Activated effector memory CD4-positive, alpha-beta T cell treated with anti-CD3 and anti-CD28 coated beads, Interleukin-2, amount 50 U/mL, for 16 hours (primary cell): ENCODE measurements at places on chromosomes 2 and 18.

- no peak for DNase-seq
Measured at GRCh38 chr2:212854116-212854515, 297.3 kb downstream of the IKZF2 start.

- no peak for DNase-seq
Measured at GRCh38 chr2:191396794-191397193, 151.6 kb downstream of the MYO1B start.

DNA sequence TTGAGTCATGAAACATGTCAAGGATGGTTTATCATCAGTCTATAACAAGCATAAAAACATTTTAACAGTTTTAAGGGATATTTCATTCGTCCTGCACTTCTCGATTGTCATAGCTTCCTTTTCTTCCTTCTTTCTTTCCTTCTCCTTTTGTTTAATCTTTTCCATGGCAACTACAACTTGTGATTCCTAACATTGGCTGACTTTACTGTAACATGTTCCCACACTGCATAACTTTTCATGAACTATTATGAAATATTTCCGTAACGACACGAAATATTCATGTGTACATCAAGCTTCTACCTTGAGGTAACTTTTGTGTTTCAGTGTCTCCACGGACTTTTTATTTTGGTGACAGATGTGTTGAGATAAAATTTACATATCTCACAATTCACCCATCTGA, 134.4 kb downstream of the ACTR3 start:
- DNase-seq, result no peak

DNA sequence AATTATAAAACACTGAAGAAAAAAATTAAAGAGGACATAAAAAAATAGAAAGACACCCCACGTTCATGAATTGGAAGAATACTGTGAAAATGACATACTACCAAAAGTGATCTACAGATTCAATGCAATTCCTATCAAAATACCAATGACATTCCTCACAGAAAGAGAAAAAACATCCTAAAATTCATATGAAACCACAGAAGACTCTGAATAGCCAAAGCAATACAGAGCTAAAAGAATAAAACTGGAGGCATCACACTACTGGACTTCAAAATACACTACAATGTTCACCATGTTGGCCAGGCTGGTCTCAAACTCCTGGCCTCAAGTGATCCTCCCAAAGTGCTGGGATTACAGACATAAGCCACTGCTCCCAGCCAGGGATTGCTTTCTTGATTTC, 56.3 kb downstream of the TLK1 start:
- no peak for DNase-seq

DNA sequence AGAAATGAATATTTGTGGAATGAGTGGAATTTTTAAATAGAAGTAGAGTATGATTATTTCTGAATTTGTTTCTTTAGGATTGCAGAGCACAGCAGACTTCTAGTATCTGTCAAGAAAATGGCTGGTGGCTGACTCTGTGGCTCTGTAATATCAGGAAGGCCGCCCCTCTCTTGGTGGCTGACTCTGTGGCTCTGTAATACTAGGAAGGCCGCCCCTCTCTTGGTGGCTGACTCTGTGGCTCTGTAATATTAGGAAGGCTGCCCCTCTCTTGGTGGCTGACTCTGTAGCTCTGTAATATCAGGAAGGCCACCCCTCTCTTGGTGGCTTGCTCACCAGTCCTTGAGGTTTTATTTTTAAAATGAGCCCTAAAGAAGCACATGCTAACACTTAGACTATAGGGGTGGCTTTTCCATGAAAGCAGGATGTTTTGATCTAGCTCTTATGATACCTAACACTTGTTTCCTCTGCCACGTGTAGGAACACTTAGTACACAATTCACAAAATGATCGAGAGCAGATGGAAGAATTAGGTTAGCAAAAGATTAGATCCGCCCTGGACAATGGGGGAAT, 85.1 kb upstream of the TTC39C start:
- DNase-seq, result no peak

DNA sequence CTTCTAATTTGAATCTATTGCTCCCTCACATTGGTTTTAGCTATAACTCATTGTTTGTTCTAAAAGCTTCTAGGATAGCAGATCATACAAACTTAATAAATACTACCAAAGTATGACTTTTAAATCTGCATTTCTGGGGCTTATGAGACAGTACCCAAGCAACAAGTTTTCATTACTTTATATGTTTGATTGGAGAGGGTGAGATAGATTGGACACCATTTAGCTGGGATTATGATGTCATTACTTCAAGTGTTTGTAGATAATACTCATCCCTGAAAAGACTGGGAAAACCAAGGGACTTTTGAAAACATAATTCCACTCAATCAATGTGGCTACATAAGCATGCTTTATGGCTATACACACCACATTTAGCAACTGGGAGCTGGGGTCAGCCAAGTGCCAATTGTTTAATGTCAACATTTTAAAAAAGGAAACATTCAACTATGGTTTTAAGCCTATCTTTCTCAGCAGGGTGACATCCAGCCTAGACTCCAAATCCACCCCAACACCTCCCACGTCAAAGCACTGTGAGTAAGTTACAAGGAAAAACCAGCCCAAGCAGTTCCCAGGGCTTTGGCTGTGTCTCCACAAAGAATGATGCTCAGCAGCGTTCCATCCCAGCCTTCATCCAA, 119.9 kb downstream of the ETAA1 start:
- DNase-seq, result no peak

- DNase-seq, result peak; percentile 91
Measured at GRCh38 chr2:25294573-25295462, 46.9 kb downstream of the DNMT3A start.

DNA sequence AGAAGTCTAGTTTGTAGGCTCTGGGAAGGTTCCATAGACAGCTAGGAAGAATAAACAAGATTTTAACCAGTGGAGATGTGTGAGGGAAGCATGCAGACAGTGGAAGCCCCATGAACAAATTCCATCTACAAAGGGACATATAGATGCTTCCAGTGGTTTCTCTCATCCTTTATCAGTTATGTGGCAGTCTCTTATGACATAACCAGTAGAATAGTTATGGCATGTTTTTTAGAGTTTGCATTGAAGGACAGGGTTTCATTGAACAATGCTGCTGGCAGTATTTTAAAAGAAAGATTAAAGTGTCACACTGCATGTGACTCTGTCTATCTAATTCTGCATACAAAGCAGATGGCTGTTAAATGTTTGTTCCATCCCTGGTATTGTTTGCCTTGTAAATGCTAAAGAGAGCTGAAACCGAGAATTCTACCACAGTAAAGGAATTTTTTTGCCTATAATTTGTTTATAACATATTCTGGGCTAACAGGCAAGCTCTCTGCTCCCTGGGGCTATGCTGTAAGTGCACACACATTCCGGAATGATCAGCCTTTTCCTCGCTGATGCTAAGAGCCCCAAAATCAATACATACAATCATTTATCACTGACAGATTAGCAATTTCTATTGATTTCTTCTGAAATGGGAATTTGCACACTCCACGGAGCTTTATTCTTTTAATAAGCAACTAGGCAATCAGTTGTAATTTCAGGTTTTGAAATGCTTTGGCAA, 76.8 kb upstream of the PELI1 start:
- no peak for DNase-seq

DNA sequence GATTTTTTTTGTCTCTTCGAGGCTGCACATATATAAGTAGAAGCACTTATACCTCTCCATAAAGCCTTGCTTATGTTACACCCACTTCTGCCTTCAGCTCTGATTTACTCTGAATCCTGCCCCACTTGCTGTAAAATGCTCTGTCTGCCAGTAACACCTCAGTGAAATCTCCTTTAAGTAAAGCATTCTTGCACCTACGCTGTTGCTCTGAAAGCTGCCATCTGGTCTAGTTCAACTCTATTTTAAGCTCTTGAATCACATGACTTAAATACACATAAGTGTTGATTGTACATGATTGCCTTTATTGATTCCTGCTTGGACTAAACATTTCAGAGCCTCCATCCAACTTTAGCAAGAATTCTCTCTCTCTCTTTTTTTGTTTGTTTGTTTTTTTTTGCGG, 609.0 kb upstream of the CELF4 start:
- no peak for DNase-seq

DNA sequence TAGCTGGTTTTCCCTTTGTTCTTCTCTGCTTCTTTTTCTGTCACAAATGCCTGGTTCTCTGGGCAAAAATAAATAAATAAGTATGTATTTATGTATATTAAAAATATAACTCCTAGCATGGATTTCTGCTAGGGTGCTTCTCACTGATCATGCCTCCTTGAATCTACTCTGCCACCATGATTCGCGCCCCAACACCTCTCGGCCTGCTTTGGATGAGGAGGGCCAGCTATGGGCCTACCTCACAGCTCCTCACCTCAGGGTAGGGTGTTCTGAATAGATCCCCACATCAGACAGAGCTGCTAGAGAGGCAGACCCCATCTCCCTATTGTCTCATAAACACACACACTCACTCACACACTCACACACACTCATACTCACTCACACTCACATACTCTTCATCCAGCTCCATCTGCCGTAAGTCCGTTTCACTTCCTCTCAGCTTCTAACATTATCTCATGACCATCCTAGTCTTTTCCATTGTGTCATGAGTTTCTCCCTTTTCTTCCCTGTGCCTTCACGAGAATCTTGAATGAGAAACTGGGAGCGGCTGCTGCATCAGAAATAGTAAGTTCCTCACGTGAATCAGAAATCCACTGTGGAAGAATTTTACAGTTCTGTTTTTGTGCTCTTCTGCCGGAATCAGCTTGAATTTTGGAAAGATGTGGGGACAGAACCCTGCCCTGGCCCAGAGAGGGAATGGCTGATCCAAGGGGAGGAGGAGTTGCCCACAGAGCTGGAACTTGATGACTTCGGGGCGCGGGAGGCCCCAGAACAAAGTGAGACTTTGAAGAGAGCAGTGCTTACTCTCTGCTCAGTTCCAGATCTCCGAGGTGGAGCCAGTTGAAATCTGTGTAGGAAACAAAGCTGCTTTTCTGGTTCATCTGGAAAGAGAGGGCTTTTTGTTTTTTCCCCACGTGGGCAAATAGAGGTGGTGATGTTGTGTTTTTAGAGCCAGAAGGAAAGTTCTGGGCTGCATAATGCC, 20.9 kb downstream of the ANXA4 start:
- DNase-seq, result no peak

- no peak for DNase-seq
Measured at GRCh38 chr18:75068682-75069435, 140.1 kb downstream of the PTGR3 start.

DNA sequence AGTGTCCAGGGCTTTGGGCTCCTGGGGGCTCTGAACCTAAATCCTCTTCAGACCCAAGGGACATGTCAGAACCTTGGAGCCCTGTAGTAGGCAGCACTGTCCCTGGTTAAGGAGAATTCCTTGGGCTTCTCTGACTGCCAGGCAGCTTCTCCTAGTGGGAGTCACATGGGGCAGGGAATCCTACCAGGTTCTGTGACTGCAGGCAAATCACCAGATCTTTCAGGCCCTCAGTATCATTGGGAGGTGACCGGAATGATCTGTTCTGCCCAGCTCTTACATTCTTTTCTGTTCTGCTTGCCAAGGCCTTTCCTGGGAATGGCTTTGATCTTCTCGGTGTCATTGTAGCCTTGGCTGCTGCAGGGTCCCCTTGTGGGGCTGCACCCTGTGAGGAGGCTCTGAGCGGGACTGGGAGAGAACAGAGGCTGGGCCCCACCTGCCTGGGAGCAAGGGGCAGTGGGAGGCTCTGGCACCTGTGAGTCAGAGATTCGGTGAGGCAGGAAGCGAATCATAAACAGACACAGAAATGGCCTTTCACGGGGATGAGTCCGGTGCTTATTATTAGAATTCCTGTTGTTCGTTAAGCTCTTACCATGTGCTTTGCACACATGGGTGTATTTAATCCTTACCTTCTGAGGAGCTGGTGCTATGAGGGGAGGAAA, 14.1 kb downstream of the CEP68 start:
- peak; percentile 61 for DNase-seq

DNA sequence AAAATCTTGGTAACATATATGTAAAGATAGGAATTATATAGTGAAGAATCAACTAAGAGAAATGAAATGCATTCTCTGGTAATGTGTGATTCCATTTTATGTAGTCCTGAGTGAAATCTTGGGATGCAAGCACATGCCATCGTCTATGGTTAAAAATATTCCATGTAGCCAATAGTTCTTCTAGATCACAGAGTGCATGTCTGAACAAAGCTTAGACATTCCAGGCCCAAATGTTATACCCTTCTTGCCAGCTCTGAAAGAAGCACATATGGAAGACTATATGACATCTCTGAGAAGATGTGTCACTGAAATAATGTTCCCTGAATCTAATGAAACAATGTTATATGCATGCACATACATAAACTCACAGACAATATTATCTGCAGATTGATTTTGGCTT, 92.3 kb upstream of the TFPI start:
- DNase-seq, result no peak

DNA sequence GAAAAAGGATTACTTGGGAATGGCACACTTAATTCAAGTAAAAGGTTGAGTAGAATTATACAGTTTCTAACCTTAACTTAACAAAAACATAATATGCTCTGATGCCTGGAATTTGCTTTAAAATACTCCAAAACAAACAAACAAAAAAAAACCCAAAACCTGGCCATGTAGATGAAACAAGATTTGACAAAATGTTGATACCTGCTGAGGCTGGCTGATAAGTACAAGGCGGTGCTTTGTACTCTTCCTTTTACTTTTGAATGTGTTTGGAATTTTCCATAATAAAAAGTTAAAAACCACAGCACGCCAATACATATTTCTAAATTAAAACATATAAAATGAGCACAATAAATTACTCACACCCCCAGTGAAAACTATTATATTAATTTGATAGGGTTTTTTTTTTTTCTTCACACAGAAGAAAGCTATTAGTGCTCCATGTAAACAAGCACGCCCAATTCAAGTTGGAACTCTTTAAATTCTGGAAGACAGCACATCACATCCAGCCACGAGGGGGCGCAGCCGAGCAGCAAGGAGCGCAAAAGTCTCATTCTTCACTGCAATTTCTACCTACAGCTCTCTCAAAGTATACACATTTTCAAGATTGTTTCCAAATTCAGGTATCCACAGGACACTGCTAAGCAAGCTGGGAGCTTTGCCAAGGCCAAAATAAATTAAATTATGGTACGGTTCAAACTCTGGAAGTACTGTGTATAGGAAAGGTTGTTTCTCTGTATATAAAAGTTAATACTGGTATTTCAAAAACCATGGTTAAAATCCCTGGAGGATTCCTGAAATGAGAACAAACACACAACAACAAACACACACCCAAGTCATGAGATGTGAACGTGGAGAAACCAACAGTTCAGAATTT, 7.5 kb downstream of the SERTAD2 start:
- DNase-seq, result peak; percentile 95

- DNase-seq, result no peak
Measured at GRCh38 chr2:144366825-144367429, 153.0 kb downstream of the ZEB2 start.

GRCh38 chr18:7000484-7001096, 117.0 kb downstream of the LAMA1 start:
- DNase-seq, result no peak

DNA sequence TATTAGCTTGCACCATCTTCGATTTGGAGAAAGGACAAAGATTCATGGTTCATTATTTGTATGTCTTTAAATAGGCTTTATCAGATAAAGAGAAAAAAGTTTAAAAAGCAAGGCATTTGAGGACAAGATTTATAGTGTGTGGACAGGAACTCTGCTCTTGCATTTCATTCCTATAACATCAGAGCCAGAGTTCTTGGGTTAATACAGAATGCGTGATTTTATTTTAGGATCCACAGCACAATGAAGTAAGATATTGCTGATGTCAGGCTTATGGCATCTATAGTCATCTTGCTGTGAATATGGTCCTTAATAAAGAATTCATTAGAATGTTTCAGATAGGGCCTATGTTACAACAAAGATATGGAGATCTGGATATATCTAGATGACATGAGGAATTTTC, 19.7 kb downstream of the RASGRP3 start:
- no peak for DNase-seq
